ENCODE measurements at places on chromosomes 1 and 21.

GRCh38 chr1:110515891-110516290, 3.1 kb downstream of the KCNA10 start:
- DNase-seq, result no peak

- no peak for DNase-seq
Measured at GRCh38 chr1:243440406-243440805, 184.6 kb downstream of the SDCCAG8 start.

- DNase-seq, result no peak
Measured at GRCh38 chr21:26842974-26843932, 2.0 kb downstream of the ADAMTS1 start.

- peak; percentile 28 for DNase-seq
Measured at GRCh38 chr1:147225193-147225730, at the start of gene FMO5. FMO5 (minus strand) TSS chr1:147225339; CDS start chr1:147225029, 310 bp downstream.

DNA sequence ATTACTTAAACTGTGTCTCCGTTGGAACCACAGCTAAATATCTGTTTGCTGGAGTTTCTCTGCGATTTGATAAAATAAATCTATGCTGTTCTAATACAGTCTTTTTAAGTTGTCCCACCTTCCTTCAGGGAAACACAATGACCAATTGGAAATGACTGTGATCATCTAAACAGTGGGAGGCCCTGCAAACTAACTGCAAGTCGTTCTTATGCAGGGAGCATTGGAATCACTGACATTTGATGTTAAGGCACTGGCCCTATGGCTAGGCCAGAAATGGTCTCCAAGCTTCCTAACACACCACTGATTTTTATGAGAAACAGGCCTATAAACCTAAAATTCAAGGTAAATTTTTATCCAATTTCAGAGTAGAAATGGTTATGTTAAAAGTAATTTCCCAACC, 645.2 kb downstream of the LMO4 start:
- DNase-seq, result no peak

DNA sequence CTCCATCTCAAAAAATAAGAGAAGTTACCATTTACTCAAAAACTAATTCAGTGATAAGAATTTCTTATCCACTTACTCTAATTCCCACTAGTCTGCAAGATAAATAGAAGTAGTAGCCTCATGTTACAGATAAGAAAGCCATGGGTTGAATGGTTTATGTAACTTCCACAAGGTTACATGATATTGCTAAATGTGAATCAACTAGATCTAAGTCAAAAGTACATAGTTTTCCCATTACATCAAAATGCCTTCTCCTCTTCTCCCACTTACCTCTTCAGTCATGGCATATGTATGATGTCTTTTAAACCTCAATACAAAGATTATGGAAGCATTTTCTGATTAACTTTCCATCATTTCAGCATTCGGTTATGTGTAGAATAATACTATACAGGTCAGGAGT, 108.5 kb downstream of the ASH1L start:
- DNase-seq, result no peak

- no peak for DNase-seq
Measured at GRCh38 chr1:107795441-107795840, 169.5 kb downstream of the VAV3 start.

- DNase-seq, result no peak
Measured at GRCh38 chr1:229428256-229428655, 5.6 kb downstream of the ACTA1 start.

DNA sequence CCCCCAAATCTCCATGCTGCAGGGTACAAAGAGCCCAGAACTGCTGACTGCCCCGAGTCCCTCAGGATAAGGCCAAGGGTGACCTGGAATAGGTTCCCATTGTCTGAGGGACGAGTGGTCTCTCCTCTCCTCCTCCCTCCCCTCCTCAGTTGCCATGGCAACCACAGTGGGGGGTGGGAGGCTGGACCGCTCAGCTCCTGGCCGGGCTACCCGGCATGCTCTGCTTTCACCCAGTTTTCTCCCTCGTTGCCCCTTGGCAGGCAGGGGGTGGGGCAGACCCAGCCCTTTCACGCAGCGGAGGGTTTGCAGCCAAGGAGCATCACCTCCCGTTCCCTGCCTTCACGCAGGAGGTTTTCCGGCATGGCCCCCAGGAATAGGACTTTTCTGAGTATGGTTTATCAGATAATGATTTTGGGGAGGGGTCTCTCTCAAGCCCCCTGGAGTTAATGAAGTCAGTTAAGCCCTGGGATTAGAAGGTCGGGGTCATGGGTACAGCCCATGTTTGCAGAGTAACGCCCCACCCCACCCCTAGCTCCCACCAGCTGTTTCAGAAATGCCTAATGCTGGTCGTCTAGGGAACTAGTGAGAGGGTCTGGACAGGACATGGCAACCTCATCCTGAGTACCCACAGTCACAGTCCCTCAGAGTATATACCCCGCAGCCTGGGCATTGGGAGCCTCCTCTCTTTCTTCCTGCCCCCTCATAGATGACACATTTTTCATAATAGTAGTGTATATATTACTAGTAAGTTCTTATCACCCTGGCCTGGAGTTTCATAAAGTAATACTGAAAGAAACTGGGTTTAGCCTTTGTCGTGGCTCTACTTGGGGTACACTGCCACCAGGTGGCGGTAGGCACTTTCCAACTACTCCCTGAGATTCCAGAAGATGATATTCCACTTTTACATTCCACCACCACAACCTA, 20.7 kb downstream of the C1QB start:
- peak; percentile 7 for DNase-seq

Data from stimulated activated CD4-positive, alpha-beta T cell treated with anti-CD3 and anti-CD28 coated beads, Interleukin-12 subunit alpha, Interleukin-12 subunit beta, amount 100 ng/mL, for 4 hours (primary cell).